ENCODE measurements at places on chromosomes 6 and 20. TPM values are rescaled to one million over a fixed set of nuclear protein-coding genes. Genes with fewer than 3 reads are reported as not detected.

- no peaks in the 10 kb centered on the region for H3K36me3 ChIP-seq
- peaks cover 4% of the 10 kb centered on the region for H3K4me1 ChIP-seq
- no peak for DNase-seq
- H3K27ac ChIP-seq: no peak overlapping the region
Measured at GRCh38 chr6:42522942-42523814, 40.7 kb upstream of the UBR2 start.

GRCh38 chr6:36028877-36029324 is 1.3 kb downstream of the MAPK14 start:
- peak; percentile 32 for DNase-seq
- H3K27ac ChIP-seq: peak overlapping the region; percentile 91
- H3K4me3 ChIP-seq: peak overlapping the region; percentile 95
- H3K4me1 ChIP-seq: peaks cover 39% of the 10 kb centered on the region

- no peaks in the 10 kb centered on the region for H3K27me3 ChIP-seq
- no peak overlapping the region for H3K4me3 ChIP-seq
- H3K27ac ChIP-seq: no peak overlapping the region
- no peaks in the 10 kb centered on the region for H3K4me1 ChIP-seq
Measured at GRCh38 chr6:165685302-165685701, 22.3 kb upstream of the PDE10A start.

DNA sequence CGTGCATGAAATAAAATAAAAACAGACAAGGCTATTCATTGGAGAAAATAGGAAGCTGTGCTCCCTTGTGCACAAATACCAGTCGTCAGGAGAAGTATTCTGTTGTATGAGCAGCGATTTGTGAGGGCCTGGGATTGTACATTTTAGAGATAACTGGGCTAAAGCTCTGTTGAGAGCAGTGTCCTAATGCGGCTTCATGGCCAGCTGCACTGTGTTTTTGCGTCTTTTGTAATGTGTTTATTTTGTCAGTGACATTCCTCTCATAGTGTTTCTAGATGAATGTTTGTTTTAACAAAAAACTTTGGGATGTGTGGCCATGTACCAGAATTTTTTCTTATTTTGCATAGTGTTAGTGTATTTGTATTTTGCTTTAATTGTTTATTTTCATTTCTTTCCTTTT is 14.8 kb downstream of the ERMARD start:
- H3K27ac ChIP-seq: no peak overlapping the region
- H3K36me3 ChIP-seq: peaks cover 5% of the 10 kb centered on the region

- H3K4me1 ChIP-seq: no peaks in the 10 kb centered on the region
- DNase-seq: no peak
- H3K27me3 ChIP-seq: no peaks in the 10 kb centered on the region
- no peak overlapping the region for H3K4me3 ChIP-seq
Measured at GRCh38 chr6:115717062-115717461, 343.6 kb downstream of the FRK start.

DNA sequence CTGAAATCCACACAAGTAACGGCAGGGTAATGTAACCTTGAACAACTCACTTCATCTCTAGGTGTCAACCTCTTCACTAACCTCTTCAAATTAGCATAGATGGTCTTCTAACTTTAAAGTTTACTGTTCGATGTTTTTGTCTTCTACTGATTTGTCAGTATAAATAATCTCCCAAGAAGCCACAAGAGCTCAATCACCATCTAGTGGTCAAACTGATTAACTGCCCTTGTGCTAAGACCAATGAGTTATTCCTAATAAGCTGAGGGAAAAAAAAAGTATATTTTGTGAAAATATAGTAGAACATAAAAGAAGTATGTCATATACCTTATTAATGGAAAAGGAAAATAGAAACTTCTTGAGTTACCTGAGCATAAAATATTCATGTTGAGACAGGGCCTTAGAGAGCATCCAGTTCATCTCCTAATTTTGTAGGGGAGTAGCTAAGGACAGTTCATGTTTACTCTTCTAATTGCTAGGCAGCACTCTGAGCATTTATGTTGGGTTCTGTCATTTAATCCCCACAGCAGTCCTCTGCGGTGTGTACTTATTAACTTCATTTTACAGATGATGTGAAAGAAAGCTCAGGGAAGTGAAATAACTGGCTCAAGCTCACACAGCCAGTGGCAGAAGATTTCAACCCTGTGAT is 317.1 kb downstream of the ESR1 start:
- no peak for DNase-seq
- H3K27ac ChIP-seq: peak overlapping the region; percentile 24
- H3K4me1 ChIP-seq: peaks cover 2% of the 10 kb centered on the region
- H3K4me3 ChIP-seq: no peak overlapping the region
- H3K27me3 ChIP-seq: no peaks in the 10 kb centered on the region

DNA sequence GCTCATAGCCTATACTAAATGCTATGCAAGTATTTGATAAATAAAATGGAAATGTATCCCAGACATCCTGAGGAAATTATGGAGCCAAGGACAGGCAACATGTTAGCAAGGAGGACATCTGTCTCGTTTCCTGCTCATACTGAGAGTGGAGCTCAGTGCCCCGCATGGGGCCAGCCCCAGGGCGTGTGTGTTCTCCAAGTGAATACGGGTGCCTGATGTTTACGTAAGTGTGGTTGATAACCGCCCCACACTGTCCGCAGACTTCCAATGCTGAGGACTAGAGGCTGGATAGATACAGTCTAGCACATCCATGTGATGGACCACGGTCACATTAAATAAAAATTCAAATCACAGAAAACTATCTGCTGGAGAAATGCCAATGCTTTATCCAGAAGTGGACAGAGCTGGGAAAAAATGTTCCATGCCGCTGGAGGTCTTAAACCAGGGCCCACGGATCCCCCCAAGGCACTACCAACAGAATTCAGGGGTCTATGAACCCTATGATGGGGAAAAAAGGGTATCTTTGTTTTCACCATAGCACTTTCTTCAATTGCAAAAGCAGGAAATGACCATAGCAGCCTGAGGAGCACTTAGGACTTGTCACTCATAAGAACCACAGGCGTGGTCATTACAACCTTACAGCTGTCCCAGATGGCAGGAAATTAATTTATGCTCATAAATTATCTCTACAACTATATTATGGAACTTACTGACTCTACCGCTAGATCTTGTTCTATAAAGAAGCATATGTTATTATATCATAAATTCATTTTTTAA is 24.9 kb downstream of the TGM2 start:
- no peaks in the 10 kb centered on the region for H3K36me3 ChIP-seq
- H3K27me3 ChIP-seq: peaks cover 10% of the 10 kb centered on the region

GRCh38 chr20:63097336-63097831 is 90.6 kb upstream of the BHLHE23 start:
- H3K36me3 ChIP-seq: no peaks in the 10 kb centered on the region
- H3K27ac ChIP-seq: no peak overlapping the region
- peaks cover 2% of the 10 kb centered on the region for H3K4me1 ChIP-seq

The SRC gene
- total RNA-seq: 22.8 TPM

DNA sequence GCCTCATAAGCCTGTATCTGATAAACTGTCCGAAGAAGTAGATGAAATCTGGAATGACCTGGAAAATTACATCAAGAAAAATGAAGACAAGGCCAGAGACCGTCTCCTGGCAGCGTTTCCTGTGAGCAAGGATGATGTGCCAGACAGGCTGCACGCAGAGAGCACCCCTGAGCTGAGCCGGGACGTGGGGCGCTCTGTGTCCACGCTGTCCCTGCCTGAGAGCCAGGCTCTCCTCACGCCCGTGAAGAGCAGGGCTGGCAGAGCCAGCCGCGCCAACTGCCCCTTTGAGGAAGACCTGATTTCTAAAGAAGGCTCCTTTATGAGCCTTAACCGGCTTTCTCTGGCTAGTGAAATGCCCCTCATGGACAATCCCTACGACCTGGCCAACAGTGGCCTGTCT is 33.9 kb upstream of the MTHFD1L start:
- no peak for DNase-seq
- H3K4me3 ChIP-seq: no peak overlapping the region
- no peak overlapping the region for H3K27ac ChIP-seq
- no peaks in the 10 kb centered on the region for H3K27me3 ChIP-seq

DNA sequence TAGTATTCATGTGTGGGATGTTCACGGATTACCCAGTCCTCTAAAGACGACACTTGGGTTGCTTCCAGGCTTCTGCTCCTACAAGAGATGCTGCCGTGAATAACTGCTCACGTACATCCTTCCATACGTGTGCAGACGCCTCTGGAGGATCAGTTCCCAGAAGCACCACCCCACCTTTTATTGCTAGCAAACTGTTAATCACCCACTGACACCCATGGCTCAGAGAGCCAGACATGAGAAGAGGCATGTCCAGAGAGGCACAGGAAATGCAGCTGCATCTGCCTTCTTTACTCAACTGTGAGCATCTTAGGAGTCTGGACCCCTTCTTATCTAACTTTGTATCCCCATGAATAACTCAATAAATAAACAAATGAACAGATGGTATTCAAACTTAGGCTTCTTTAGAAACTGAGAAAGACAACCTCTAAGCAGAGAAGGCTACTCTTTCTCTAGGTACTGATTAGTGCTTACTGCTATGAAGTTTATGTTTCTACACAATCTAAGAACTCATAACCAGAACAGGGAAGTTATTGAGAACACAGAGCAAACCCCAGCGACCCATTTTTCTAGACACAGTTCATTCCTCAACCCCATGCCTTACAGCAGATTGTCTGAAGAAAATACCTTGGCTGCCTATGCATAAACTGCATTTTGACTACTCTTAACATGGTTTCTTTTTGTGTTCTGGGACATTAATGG is 228.7 kb upstream of the RREB1 start:
- H3K4me1 ChIP-seq: no peaks in the 10 kb centered on the region
- H3K27me3 ChIP-seq: peaks cover 18% of the 10 kb centered on the region
- no peaks in the 10 kb centered on the region for H3K36me3 ChIP-seq
- H3K27ac ChIP-seq: peak overlapping the region; percentile 39
- no peak for DNase-seq

GRCh38 chr20:23923891-23924435 is 44.4 kb upstream of the CST5 start:
- no peak overlapping the region for H3K27ac ChIP-seq
- DNase-seq: no peak
- no peak overlapping the region for H3K4me3 ChIP-seq
- peaks cover 33% of the 10 kb centered on the region for H3K4me1 ChIP-seq
- H3K36me3 ChIP-seq: peaks cover 4% of the 10 kb centered on the region

The DOK5 gene
- not detected for total RNA-seq

The SYTL3 gene
- total RNA-seq: 28.9 TPM

The NR2E1 gene
- total RNA-seq: not detected

GRCh38 chr6:49633541-49633940 is 3.1 kb downstream of the RHAG start:
- H3K4me3 ChIP-seq: no peak overlapping the region
- H3K27me3 ChIP-seq: peaks cover 7% of the 10 kb centered on the region
- H3K36me3 ChIP-seq: no peaks in the 10 kb centered on the region
- H3K4me1 ChIP-seq: no peaks in the 10 kb centered on the region
- no peak for DNase-seq

The DEFB127 gene
- total RNA-seq: not detected

DNA sequence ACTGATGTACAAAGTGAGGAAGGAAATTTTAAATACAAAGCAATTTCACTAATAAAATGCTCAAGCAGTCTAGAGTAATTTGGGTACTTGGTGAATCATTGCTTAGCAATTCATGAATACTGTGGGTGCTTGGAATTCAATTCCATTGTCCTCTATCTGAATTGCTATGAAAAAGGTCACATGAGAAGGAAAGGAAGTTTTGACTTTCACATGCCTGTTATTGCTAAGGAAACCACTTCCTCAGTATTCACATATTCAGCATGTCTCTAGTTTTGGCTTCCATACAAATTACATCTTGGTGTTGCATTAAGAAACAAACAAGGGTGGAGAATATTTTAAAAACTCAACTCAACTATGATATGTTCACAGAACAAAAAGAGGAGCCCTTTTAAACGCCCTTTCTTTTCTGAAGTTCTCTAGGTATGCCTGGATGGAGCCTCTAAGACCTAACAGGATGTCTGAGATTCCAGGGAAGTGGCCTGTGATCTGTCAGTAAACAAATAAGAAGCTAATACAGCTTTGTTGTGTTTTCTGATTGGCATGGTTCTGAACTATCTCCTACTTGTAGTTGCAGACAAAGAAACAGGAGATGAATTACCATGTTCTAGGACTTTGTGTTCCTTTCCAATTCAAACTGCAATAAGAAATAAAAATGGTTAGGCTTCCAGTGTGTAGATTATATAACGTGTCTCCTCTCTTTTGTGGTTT is 190.4 kb downstream of the OGFRL1 start:
- H3K4me3 ChIP-seq: no peak overlapping the region
- peaks cover 2% of the 10 kb centered on the region for H3K27me3 ChIP-seq
- DNase-seq: no peak
- H3K4me1 ChIP-seq: peaks cover 3% of the 10 kb centered on the region
- no peak overlapping the region for H3K27ac ChIP-seq
- no peaks in the 10 kb centered on the region for H3K36me3 ChIP-seq

DNA sequence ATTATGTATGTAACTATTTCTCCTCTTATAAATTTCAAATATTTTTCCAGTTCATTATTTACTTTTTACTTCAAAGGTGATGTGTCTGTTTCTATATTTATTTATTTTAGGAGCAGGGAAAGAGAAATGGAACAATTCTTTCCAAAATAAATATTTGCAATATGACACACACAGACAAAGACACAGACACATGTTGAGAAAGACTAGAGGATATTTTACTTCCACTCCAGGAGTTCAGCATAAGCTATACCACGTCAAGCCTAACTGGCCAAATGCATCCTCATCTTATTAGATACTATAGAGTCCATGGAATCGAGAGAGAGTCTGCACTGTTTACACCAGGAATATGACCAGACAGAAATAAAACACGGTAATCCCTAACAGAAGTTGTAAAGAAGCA is 13.3 kb downstream of the RALGAPA2 start:
- H3K4me1 ChIP-seq: peaks cover 22% of the 10 kb centered on the region
- no peak overlapping the region for H3K4me3 ChIP-seq
- no peaks in the 10 kb centered on the region for H3K36me3 ChIP-seq
- no peaks in the 10 kb centered on the region for H3K27me3 ChIP-seq

The ANGPT4 gene
- total RNA-seq: not detected

DNA sequence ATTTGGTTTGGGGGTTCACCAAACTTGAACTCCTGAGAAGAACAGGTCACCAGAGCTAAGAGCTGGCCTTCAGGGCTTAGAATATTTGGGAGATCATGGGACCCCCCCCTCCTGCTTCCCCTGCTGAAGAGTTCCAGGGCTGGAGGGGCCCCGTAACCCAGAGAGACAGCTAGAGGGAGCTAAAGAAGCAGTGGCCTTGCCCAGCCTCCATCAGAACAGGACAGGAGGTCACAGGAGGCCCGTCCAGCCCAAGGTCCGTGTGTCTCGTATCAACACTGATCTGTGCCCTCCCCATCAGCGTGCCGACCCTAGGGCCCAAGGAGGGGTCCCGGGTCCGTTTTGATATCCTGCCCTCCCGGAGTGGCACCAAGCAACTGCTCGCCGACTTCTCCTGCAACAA is 40.6 kb upstream of the TGM6 start:
- peaks cover 4% of the 10 kb centered on the region for H3K36me3 ChIP-seq
- H3K27me3 ChIP-seq: peaks cover 22% of the 10 kb centered on the region
- no peak for DNase-seq
- no peak overlapping the region for H3K27ac ChIP-seq

GRCh38 chr20:50295762-50296449 is 105.3 kb downstream of the CEBPB start:
- peaks cover 13% of the 10 kb centered on the region for H3K4me1 ChIP-seq
- H3K27ac ChIP-seq: no peak overlapping the region

- no peak for DNase-seq
- H3K27ac ChIP-seq: no peak overlapping the region
- H3K36me3 ChIP-seq: no peaks in the 10 kb centered on the region
- peak overlapping the region; percentile 28 for H3K4me3 ChIP-seq
- peaks cover 17% of the 10 kb centered on the region for H3K4me1 ChIP-seq
Measured at GRCh38 chr6:41723530-41724227, 11.7 kb downstream of the TFEB start.

The LYRM4 gene
- 14.6 TPM for total RNA-seq
